ENCODE measurements at places on chromosomes 12 and 14.

DNA sequence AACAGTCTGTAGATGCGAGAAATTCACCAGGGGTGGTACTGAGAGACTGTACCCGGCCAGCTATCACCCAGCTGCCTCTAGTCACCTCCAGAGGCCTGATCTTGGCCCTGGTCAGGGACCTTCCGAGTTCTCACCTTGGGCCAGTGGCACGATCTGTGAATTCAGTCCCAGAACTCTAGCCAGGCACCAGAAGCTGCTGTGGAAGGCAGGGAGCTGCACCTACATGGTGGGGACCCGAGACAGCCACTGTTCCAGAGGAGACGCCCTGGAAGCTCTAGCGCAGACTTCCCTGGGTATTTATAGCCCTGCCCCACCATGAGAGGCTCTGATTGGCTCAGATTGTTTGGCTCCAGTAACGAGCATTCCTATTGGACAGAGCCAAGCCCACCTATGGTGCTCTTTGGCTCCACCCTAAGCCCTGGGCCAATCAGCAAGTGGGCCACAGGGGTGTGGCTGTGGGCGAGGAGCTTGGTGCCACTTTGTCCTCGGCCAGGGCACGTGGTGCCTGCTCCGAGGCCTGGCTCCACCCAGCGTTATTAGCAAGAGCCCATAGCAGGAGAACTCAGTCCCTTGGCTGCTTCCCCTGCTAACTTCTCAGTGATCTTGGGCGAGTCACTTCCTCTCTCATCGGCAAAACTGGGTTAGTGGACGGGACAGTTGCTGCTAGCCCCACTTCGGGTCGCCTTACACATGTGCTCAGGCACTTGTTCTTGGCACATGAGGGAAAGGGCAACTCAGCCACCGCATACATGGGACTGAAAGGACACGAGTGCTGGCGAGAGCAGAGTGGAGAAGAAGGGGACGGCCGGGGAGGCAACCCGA lies 89.0 kb upstream of the BCL11B start:
- no peak for DNase-seq

DNA sequence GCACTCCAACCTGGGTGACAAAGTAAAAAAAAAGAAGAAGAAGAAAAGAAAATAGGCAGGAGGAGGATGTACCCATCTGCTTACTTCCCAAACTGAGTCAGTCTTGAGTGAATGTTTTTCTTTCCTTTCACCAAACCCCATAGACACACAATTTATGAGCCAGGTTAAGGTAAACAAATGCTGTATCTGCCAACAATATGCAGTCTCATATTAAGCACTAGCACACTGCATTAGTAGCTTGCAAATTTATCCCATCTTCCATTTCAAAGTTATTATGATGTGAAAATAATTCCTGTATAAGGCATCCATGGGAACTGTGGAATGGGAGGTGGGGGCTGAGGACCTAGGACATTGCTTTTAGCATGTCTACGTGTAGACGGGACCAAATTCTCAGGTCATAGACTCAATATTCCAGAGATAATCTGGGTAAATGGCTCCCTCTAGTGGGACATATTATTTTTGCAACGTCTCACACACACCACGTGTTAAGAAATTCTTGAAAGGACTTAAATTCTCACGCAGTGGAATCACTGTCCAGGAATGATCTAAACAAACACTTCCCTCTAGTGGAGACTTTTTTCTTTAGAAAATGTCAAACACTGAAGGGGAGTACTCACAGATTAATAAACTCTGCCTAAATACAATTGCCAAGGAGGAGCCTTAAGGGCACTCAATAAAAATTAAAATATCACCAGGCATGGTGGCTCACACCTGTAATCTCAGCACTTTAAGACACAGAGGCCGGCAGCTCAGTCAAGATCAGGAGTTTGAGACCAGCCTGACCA lies 17.1 kb upstream of the OR10P1 start:
- no peak for DNase-seq

GRCh38 chr12:116319233-116319897 lies 41.9 kb upstream of the MED13L start:
- no peak for DNase-seq

DNA sequence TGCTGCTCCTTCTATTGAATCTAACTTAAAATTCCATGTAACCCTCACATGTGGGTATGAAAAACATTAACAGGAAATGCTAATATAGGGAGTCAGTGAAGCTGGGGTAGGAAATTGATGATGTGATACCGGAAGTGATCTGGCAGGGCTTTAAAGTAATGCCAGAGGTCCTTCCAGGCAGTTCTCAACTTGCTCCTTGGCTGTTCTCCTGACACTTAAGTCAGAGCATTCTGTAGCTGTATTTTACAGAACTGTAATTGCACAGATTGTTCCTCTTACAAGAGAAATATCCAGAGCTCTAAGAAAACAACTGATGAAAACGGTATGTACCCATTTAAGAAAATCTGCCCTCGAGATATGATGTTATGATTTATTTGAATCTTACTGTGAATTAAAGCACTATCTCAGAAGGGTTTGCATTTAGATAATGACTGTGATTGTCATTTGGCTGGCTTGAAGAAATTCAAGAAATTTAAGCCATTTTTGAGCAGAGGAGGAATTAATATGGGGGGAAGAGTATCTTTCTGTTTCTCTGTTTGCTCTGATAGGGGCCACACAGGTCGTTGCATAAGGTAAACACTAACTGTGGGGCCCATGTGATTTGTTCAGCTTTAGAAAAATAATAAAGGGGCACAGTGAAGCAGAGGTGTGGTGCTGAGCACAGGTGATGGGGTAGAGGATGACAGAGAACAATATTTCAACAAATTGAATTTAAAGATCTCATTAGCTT lies 88.4 kb downstream of the BBS10 start:
- DNase-seq = no peak

DNA sequence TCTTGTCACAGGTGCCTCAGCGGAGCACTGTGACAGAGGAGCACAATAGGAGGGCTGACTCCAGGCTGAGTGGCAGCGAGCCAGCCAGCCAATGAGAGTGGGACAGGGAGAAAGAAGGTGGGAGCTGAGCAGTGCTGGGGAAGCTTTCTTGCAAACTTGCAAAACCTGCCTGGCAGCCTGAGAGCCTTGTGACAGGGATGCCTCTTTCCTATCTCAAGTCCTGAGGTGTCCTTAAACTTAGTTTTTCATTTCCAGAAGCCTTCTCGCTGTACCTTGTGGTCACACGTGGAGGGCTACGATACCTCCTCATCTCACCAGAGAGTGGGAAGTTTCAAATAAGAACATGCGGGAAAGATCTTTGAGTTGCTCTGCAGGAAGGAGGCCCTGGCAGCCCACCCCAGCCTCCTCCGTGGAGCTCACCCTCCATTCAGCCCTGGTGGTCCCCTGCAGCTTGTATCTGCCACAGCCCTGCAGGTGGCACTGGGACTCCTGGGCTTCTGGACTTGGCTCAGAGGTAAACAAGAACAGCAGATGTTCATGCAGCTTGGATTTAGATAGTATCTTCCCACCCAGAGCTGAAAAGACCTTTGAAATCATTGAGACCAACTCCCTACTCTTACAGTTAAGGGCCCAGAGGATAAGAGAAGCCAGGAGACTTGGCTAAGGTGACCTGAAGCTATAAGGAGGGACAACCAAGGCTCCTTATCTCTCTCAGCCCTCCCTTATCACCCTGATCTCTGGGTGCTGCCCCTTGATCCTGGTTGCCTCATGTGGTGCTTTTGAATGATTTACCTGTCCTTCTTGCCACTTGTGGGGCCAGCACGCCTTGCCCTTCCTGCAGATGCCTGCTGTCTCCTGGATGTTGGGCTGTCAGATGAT lies 153.5 kb upstream of the MAX start:
- no peak for DNase-seq

DNA sequence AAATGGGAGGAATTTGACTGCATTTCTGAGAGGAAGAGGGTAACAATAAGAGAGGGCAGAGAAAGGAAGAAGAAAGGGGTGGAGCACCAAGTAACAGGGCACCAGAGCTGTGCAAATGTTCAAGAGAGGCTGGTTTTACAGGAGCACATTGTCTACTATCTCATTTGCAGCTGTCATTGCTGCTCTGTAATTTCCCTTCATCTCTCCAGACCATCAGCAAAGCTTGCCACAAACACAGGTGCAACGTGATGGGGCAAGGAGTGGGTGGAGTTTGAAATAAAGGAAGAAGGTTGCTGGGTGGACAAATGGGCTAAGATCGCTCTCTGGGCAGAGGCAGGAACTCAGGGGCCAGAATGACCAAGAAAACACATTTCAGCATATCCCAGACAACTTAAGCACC lies 47.9 kb upstream of the PLEKHG6 start:
- DNase-seq = no peak

GRCh38 chr14:71931492-71932228 lies 569 bp upstream of the RGS6 start:
- DNase-seq = no peak

Measured in stimulated activated CD4-positive, alpha-beta T cell treated with anti-CD3 and anti-CD28 coated beads, Interleukin-12 subunit alpha, Interleukin-12 subunit beta, amount 100 ng/mL, for 4 hours (primary cell).